ENCODE measurements at places on chromosomes 5 and 9. TPM values are rescaled to one million over a fixed set of nuclear protein-coding genes. Genes with fewer than 3 reads are reported as not detected.
A peak's percentile ranks its signal among the peaks of the same experiment; 100 is the strongest.

DNA sequence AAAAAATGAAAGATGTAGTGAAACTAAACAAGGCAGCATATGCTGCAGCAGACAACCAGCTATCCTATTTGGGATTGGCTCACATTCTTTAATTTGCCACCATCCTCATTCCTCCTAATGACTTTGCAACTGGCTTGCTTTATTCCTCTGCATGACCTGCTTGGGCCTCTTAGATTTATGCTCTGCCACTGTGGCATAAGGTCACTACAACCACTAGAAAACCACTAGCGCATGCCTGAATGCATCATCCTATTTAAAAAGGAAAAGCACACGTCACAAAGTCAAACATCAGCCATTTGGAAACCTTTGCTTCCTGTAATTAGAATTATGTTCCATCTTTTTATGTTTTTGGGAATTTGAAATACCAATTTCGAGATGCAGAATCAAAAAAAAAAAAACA lies 40.8 kb upstream of the CCDC152 start:
- no peak for DNase-seq

DNA sequence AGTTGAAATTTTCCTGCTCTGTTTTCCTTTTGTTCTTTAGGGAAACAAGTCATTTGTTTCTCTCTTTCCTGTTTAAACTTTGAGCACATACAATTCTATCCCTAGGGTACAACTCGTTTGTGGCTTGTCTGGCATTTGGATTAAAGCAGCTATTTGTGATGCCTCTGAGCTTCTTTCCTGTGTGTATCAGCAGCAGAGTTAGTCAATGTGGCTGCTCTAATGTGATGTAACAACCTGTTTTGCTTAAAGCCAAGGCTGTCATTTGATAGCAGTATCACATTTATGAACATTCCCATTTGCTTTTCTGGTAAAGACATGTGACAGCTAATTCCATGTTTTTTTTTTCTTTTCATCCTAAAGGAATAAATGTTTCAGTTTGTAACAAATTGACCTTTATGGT lies 314.3 kb upstream of the CHD1 start:
- no peak for DNase-seq

DNA sequence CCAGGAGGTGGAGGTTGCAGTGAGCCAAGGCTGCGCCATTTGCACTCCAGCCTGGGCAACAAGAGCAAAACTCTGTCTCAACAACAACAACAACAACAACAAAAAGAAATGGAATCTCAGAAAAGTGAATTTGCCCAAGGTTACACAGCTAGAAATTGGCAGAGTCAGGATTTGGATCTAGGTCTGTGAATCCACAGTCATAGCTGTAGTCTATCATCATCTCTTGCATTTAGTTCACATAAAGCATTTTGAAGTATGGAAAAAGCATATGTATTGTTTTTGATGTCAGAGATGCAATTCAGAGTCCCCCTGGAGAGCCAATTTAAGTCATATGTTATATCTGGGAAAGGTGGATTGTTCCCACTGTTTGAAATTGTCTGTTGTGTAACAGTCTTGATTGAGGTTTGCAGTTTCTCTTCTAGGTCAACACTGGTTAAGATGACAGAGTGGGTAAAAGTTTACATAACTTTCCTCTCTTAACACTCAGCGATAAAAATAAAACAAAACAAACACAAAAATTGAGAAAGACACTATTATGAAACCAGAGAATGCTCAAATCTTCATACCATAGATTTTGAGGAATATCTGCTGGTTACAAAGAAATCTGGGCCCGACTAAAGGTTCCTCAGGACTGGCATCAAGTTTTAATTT lies 21.5 kb upstream of the GPR21 start:
- DNase-seq = no peak

GRCh38 chr9:126483468-126484073 lies 130.2 kb upstream of the LMX1B start:
- DNase-seq = no peak

DNA sequence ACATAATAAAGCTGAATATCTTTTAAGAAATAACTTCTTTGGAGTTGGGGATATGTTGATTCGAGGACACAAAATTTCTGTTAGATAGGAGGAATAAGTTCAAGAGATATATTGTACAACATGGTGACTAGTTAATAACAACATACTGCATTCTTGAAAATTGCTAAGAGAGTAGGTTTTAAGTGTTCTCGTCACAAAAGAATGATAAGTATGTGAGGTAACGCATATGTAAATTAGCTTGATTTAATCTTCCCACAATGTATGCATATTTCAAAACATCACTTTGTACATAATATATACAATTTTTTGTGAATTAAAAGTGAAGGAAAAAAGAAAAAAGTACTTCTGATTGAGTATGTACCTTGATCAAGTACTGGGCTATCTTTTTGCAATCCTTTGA lies 428.0 kb upstream of the TRPC7 start:
- no peak for DNase-seq

GRCh38 chr5:172533058-172533398 lies 78.7 kb upstream of the SH3PXD2B start:
- DNase-seq = no peak

- no peak for DNase-seq
Observed at GRCh38 chr9:73179589-73179988, 27.9 kb downstream of the ANXA1 start.

- DNase-seq = no peak
Observed at GRCh38 chr9:13364271-13365000, 84.9 kb upstream of the MPDZ start.

DNA sequence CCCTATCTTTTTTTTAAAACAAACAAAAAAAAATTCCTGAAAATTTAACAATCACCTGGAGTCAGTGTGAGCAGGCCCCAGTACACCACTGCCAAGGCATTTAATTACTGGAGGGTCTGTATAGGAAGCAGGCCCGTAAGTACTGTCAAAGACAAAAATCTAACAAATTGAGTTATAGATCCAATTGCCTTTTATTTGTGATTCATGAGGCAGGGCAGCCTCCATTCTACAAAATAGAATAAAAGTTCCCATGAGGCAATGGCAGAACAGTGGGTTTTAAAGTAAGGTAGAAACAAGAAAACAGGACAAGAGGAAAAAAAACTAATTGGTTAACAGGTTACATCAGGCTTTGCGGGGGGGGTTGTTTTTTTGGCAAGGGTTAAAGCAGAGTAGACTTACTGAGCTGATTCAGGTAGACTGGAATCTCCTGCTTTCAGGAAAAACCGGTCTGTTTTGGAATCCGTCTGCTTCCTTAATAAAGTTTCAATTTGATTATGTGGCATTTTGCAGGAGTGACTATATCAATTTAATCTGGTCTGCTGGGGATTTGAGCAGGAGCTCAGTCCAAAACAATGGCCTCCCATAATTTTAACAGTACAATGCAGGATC lies 48.9 kb downstream of the AUH start:
- DNase-seq = no peak

DNA sequence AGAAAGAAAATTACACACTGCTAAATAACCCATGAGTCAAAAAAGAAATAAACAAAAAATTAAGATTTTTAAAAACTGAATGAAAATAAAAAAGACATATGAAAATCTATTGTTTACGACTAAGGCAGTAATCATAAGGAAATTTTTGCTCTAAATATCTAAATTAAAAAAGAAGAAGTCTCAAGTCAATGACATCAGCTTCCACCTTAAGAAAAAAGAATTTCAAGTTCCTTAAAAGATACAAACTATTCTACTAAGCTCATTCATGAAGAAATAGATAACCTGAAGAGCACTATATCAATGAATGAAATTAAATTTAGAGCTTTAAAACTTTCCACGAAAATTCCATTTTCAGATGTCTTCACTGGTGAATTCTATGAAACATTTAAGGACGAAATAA lies 15.7 kb upstream of the STARD4 start:
- DNase-seq = no peak

- DNase-seq = no peak
Observed at GRCh38 chr5:139205124-139205523, 7.0 kb upstream of the SIL1 start.

DNA sequence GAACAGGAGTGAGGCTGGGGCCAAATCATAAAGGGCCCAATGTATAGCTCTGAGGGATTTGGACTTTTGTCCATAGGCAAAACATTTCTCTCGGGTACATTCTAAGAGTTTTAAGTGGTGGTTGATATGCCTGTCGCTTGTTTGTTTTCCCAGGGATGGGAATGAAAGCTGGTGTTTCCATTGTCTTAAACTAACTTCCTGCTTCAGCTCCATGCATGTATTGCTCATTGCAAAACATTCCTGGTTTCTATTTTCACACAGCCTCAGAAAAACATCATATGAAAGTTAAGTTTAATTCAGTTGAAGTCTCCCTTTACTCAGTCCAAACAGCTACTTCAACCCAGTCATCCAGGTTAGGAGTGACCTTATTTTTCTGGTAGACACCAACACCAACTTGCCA lies 235.0 kb downstream of the ACTL7B start:
- DNase-seq = no peak

- DNase-seq = peak; percentile 13
Observed at GRCh38 chr5:1761453-1761755, 38.2 kb downstream of the MRPL36 start.

The SARDH gene
- total RNA-seq = 6.0 TPM

The CD180 gene
- 2.0 TPM for total RNA-seq
